ENCODE measurements at places on chromosomes 1 and 21.

- DNase-seq, result no peak
Observed at GRCh38 chr1:241456743-241457142, 62.8 kb downstream of the FH start.

DNA sequence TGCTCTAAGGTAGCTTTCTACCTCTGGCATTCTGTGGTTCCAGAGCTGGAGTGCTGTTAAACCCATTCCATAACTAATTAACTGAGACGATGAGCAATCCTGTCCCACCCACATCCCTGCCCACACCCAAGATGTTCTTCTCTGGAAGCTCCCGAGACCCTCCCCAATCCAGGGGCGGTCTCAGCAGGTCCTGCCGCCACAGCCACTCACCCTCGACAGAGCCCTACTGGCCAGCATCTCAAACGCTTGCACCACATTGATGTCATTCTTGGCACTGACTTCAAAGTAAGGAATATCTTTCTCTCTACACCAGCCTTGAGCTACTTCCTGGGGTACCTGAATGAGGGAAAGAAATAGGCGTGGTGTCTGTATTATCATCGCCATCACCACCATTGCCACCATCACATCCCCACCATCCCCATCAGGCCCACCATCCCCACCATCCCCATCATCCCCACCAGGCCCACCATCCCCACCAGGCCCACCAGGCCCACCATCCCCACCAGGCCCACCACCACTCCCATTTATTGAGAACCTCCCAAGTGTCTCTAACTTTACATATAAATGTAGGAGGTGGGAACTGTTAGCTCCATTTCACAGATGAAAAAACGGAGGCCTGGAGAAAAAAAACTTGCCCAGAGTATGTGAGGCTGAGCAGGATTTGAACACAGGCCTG is 17.7 kb downstream of the RAB7B start:
- DNase-seq, result no peak

DNA sequence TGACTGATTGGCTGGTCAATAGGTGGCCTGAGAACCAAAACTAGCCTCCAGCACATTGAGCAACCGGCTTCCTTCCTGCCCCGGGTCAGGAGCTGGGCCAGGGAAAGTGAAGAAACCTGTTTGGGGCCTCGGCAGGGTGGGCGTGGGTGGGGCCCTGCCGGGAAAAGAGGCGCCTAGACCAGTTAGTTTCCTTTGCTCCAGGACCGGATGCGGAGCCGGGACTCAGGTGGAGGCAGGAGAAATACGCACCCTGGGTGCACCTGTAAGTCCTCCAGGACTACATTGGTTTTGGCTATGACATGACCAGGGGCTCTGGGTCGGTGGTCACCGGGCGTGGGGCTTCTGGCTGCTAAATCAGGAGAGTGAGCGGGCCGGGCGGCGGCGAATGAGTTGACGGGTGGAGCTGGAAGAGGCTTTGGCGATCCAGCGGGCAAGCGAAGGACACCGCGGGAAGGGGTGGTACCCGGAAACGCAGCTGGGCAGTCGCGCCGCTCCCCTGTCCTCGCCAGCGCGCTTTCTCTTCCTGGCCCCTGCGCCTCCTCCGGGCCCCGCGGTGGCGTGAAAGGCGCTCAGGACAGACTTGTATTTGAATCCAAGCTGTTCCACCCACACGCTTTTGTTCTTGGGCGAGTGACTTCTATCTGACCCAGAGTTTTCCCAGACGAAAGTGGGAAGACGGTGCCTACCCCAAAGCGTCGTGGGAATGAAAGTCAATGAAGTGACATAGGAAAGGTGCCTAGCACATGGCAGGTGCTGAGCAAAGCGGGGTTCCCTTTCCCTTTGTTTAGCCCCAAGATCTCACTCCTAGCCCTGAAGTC is 30.6 kb upstream of the JUN start:
- no peak for DNase-seq

GRCh38 chr1:167454304-167454893 is 63.9 kb downstream of the CD247 start:
- no peak for DNase-seq

DNA sequence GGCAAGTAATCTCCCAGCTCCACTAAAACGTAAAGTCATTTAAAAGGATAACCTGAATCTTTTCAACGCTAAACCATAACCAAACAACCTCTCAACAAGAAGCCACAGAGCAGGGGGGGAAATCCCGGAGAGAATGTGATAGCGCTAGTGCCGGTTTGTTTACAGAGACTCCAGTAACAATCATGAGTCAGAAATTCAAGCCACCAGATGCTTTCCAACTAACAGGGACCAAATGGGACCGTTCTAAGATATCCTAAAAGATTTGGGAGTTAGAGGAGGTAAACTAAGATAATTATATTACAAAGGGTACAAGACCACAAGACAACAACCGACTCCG is 825 bp downstream of the DCAF8 start:
- peak; percentile 70 for DNase-seq

DNA sequence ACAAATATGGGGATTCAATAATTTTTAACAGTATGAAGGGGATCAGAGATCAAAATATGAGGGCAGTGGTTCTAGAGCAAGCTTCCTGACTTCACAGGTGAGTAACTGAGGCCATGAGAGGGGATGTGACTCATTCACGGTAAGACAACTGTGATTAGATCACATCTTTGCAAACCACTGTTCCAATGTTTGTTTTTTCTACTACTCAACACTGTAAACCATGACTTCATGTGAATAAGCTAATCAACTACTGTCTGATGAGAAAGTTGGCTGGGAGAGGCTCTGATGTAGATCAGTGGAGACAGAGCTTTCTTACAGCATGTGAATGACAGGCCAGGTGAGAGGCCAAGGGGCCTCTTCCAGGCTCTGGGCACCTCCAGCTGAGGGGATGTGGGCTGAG is 84.7 kb downstream of the BRINP2 start:
- DNase-seq, result no peak

- DNase-seq, result no peak
Observed at GRCh38 chr1:104266612-104267011, 516.9 kb downstream of the AMY1C start.

DNA sequence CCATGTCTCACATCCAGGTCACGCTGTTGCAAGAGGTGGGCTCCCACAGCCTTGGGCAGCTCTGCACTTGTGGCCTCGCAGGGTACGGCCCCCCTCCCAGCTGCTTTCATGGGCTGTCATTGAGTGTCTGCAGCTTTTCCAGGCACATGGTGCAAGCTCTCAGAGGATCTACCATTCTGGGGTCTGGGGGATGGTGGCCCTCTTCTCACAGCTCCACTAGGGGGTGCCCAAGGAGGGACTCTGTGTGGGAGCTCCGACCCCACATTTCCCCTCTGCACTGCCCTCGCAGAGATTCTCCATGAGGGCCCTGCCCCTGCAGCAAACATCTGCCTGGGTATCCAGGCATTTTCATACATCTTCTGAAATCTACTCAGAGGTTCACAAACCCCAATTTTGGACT is 219.4 kb downstream of the LRRC7 start:
- no peak for DNase-seq

DNA sequence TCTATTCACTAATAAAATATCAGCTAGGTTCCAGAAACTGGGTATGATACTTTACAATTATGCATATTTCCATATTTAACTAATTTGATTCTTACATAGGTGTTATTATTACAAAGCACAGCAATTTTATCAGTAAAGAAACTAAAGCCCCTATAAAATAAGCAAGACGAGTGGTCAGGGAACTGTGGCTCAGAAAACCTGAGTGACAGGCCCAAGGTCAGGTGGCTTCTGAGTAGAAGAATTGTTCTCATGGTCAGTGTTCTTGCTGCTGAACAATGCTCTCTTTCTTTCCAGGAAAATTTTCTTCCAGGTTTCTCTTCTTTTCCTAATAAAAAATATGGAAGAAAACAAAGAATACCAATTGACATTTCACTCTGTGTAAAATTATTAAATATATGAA is 2.2 kb upstream of the ATP6V1G3 start:
- DNase-seq, result no peak

DNA sequence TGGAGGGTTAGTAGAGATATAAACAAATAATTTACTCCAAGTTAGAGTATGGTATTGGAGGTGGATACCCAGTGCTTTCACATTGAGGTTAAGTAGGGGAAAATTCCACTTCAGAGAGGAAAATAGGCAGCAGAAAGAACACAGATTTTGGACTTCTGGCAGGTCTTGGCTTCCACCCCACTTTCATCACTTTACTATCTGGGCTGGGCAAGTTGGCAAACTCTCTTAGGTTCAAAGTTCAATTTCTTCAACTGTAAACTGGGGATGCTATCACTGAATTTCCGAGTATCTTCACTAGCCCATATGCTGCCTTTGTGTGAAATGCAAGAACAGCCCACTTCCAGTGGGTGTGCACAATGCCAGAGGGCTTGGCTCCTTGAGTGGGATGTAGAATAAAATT is 214.9 kb downstream of the GABPA start:
- no peak for DNase-seq

DNA sequence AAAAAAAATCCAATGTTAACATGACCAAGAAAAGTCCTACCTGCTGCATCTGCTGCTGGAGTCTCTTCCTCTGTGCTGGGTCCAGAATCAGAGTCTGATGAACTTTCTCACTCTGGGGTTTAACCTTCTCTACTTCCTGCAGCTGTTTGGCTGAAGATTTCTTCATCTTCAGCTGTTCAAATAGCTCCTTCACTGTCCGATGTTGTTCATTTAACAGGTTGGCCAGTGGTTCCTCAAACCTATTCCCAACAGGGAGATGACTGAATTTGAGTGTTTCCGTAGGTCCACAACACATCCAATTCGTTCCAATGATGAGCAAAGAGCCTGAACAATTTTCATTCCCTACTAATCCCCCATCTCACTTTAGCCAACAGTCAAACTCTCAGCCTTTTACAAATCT is 79.4 kb downstream of the GON4L start:
- no peak for DNase-seq

DNA sequence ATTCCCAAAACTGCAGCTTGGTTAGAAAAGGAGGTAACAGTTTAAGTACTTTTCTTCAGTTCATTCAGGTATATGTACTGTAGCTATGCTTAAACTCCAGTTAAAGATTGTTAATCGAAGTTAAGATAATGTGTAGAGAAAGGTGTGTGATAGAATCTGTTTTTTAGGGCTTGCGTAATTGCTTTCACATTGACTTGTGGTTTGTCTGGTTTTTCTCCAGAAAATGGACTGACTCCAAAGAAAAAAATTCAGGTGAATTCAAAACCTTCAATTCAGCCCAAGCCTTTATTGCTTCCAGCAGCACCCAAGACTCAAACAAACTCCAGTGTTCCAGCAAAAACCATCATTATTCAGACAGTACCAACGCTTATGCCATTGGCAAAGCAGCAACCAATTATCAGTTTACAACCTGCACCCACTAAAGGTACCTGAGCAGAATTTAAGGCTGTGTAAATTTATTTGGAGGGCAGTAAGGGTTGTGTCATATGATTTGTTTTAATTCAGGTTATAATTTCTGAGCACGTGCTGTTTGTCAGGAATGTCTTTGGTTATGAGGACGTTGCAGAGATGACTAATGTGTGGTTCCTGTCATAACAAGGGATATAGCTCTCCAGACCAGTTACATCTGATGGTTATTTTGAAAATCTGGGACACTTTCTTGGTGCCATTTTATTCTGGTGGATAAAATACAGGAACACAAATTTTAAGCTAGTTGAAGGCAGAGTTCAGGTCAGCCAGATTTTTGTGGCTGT is 26.0 kb downstream of the ATF6 start:
- no peak for DNase-seq

- DNase-seq, result no peak
Observed at GRCh38 chr1:166062421-166063070, 104.3 kb downstream of the FAM78B start.

DNA sequence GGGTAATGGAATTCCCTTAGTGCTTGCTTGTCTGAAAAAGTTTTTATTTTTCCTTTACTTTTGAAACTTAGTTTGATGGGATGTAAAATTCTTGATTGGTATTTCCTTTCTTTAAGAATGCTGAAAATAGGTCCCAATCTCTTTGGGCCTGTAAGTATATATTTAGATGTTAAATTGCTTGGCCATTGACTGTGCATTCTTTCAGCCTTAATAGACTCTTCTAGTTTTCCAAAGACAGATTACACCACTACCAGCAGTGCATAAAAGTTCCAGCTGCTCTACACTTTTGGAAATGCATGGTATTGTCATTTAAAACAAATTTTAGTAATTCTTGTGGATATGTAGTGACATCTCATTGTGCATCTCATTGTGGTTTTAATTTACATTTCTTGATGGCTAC is 464.8 kb upstream of the USP24 start:
- no peak for DNase-seq
